Chondrocyte (in vitro differentiated cells): ENCODE measurements at places on chromosomes 5 and 9. TPM values are rescaled to one million over a fixed set of nuclear protein-coding genes. Genes with fewer than 3 reads are reported as not detected.

- DNase-seq, result no peak
These were observed 3.6 kb downstream of the MACROH2A1 start for GRCh38 chr5:135395451-135395850.

Gene FBXO10
- total RNA-seq, result 13.2 to 15.9 TPM (median 15.2 TPM) in 3 replicates

Gene ERAP2
- total RNA-seq, result 1.2 to 2.7 TPM (median 2.2 TPM) in 3 replicates

DNA sequence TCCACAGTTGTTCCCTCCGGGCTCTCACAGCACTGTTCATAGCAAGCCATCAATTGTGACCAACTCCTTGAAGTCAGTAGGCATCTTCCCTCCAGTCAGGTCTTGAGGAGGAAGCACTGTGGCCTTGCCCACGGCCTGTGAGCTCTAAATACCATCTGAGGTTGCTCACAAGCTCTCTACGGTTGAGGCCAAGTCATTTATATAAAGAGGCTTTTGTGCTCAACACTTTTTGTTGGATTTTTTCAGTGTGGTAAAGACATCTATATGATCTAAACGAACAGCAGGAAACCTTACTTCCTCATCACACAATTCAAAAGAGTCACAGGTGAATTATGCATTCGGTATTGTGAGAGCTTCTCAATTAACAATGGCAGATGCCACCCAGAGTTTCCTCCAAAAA is 97.3 kb downstream of the ZNF462 start:
- no peak for DNase-seq

DNA sequence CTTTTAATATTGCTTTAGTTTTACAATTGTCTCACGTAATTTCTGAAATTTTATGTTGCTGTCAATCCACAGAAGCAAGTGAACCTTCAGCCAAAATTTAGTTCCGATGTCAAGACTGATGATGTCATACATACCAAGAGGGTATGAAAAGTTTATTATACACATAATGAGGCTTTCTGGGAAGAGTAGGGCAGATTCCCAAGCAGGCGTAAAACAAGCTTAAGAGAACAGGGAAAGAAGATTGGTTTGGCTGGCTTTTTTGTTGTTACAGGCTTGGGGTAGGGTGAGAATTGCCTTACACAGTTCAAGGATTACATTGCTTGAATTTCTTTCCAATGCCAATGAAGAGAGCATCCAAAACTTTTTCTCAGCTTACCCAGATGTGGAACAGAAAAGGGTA is 1962.9 kb upstream of the CDH6 start:
- DNase-seq, result no peak

Gene CD14
- total RNA-seq, result not detected in 3 replicates

GRCh38 chr5:76475385-76475784 is 72.3 kb downstream of the IQGAP2 start:
- no peak for DNase-seq

DNA sequence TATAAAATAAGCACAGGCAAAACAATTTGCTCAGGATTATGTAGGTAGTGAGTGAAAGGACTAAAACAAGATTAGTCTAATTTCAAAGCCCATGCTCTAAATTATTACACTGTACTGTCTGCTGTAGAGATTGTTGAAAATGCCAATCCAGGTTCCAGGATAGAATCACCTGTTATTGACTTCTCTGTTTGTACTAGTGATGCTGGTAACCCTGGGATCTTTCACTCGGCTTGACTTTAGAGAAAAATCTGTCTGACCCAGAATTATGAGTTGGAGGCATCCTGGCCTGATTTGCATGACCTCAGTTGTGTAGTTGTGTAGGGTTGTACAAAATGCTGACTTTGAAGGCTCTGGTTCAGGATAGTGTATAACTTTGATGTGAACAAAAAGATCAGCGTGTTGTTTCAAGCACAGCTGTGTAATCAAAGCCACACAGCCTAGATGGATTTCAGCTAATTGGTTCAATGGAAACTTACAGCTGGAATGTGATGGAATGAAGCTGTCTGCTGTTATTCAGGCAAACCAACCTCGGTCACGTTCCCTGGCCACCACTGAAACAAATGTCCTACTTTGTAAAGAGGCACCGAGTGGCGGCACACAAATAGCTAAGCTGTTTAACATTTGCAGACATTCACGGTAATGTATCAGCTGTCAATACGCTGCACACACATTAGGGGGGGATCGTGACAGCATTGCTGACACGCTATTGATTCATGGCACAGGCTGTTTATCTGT is 340.3 kb downstream of the KCTD16 start:
- no peak for DNase-seq

- DNase-seq, result no peak
These were observed 78.3 kb downstream of the SMIM23 start for GRCh38 chr5:171863935-171864334.

DNA sequence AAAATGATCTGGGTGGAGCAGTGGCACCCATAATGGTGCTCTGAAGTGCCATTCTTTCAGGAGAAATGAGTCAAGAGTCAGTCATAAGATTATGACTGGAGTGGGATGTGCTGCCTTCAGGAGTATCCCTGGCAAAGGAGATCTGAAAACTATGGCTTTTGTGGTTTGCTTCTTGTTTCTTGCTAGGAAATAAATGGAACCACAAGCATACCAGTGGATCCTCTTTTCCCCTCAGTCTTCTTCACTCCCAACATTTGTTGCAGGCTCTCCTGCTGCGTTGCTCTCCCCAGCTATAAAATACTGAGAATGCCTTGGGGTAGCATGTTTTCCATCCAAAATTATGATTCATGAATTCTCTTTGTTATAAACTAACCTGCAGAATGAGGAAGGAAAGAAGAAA is 199.1 kb downstream of the NNT start:
- DNase-seq, result no peak
